Stimulated activated CD8-positive, alpha-beta memory T cell treated with anti-CD3 and anti-CD28 coated beads, Interleukin-7, amount 100 ng/mL, for 1 hour (primary cell): ENCODE measurements at places on chromosomes 7 and 10.

DNA sequence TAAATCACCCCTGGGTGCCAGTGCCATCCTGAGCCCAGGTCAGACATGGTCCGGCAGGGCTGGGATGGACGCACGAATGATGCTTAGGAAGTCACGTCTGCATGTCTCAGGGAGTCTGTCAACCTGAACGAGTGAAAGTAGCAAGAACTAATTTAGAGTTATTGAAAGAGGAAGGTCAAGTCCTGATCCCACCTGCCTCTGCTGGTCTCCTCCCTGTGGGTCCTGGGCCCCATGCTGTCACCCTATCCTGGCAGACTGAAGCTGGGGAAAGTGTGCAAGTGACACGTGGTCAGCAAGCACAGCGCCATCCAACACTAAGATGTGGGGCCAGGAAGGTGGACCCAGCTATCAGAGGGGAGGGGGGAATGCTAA lies 26.1 kb upstream of the GRID1 start:
- DNase-seq = no peak

DNA sequence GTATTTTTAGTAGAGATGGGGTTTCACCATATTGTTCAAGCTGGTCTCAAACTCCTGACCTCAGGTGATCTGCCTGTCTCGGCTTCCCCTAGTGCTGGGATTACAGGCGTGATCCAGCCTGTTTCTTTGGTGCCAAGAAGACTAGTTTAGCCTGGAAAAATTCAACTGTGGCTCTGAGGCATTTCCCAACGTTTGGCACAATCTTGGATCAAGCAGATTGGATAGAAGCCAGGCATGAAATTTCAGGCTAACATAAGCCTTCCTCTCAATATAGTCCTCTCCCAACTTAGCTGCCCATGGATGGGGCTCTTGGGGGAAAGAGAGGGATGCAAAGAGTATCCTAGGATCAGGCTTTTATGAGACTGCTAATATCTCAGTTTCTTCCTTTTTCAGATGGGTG lies 53.8 kb downstream of the APBB1IP start:
- no peak for DNase-seq

- peak; percentile 23 for DNase-seq
Observed at GRCh38 chr7:105677817-105678573, 96.7 kb upstream of the EFCAB10 start.

DNA sequence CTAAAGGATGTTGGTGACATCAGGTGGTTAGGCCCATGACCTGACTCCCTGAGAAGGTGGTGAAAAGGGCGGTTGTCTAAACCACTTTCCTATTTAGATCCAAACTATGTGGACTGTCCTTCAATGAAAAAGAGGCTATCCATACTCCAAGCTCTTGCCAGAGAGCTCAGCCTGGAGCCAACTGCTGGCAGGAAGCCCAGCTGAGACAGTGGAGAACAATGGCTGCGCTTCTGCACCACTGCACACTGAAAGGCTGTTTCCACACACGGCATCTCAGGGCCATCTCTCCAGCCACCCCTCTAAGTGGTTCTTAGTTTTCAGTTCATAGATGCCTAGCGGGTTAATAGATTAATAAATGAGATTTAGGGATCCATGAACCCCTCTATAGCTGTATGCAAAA lies 488.8 kb upstream of the ZMIZ1 start:
- DNase-seq = no peak

DNA sequence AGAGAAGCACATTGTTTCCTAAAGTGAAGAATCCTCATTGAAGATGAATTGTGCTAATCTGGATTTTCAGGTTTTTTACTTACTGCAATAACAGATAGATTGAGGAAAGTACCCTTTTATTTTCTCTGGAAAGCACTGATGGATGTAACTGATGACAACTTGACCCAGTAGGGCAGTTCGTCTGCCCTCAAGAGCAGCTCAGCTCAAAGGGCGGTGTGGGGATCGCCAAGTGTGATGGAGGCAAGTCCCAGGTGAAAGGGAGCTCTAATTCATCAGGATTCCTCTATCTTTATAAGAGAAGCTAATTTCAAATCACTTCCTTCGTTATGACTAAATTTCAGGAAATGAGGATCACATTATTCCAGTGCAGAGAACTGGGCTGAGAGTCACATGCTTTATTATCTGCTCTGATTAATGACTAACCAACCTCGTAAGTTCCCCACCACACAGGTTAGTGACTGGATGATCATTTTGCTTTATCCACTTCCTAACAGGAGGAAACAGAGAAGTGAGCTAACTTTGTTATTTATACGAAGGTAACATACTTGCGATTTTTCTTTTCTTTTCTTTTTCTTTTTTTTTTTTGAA lies 98.8 kb downstream of the PFKFB3 start:
- no peak for DNase-seq

DNA sequence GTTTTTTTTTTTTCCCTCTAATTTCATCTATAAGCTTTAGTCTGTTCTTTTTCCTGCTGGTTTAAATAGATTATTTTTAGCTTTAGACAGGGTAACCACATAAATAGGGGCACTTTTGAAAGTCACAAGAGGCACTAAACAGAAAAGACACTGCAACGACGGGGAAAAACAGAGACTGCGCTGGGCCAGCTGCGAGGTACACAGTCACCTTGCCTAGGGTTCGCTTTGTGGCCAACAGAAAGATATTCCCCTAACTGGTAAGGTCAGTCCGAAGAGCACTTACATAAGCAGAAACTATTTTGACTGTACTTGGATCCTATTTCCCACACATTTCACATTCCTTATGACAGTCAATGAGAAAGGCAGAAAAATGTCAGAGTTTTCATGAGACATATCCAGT lies 175.6 kb upstream of the PHF14 start:
- no peak for DNase-seq

- DNase-seq = no peak
Observed at GRCh38 chr7:95430864-95431263, 4.0 kb downstream of the PON2 start.

- DNase-seq = no peak
Observed at GRCh38 chr10:3873728-3874461, 88.9 kb upstream of the KLF6 start.

DNA sequence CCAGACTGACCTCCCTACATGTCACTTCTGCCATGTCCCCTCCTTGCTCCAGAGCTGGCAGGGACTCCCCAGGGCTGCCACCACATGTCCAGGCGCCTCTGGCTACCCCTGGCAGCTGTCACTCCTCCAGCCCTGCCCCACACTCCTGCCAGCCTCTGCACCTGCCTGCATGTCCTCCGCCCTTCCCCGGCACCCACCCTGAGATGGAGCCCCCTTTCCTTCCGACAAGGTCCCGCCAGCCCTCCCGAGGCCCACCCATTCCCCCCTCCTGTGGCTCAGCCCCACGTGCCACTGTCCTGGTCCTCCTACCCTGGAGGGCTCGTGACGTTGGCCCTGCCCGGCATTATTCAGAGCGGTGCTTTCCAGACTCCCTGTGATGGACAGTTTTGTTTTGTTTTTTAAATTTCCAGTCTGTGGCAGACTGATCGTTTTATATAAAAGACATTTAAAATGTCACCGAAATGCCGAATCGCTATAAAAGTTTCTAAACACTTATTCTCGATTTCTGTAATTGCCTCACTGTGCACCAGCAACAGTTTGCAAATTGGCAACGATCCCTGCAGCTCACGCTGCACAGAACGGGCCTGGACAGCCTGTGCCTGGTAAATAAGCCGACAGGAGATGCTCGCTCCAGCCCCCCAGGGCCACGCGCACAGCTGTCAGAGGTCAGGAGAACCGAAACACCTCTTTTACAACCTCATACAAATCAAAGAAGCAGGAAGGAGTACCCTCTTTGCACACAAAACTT lies 111.1 kb upstream of the SH2B2 start:
- no peak for DNase-seq

DNA sequence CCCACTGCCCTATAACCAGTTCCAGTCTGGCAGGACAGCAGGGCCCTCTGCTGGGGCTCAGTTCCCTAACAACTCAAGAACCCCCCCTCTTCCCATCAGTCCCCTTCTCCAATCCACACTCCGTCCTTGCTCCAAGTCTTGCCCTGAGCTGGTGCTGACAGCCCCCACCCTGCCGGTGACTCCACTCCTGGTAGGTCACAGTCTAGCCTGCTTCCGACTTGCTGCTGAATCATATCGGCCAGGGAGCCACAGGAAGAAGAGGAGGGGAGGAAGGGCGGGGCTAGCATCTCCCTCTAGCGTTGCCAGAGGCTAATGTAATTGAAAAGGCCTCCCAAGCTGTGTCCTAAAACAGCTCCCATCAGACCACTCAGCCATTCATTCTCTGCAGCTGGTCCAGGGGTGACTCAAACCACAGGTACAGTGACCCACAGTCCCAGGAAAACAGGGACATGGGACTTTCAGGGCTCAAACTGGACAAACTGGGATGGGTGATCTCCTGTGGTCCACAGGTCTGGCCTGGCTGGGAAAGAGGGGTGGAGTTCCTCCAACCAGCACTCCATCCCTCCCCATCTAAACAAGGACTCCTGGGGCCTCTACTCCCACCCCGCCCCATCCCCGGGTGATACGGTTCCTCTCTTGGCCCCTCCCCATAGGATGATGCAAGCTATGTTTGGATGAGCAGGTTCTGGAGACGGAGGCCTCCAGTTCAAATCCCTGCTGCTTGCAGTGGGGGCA lies 158.8 kb downstream of the SH3PXD2A start:
- DNase-seq = peak; percentile 32

- no peak for DNase-seq
Observed at GRCh38 chr10:91349381-91349780, 60.8 kb upstream of the HECTD2 start.

GRCh38 chr10:101124933-101125332 lies 6.2 kb upstream of the TLX1 start:
- no peak for DNase-seq

DNA sequence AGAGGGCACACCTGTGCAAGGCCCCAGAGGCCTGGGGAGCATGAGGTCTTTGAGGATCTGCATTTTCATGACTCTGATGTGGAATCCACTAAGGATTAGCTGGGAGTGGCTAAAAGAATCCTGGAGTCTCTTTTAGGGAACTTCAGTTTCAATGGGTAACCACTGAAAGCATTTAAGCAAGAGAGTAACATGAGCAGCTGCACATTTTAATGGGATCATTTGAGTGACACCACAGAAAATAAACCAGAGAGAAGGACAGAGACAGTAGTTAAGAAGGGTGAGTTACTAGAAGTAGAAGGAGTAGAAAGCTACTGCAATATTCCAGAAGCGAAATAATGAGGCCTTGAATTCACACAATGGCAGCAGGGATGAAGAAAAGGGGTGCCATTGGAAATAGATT lies 5.2 kb downstream of the GOT1 start:
- no peak for DNase-seq

GRCh38 chr7:132437730-132438129 lies 138.5 kb downstream of the PLXNA4 start:
- DNase-seq = no peak

DNA sequence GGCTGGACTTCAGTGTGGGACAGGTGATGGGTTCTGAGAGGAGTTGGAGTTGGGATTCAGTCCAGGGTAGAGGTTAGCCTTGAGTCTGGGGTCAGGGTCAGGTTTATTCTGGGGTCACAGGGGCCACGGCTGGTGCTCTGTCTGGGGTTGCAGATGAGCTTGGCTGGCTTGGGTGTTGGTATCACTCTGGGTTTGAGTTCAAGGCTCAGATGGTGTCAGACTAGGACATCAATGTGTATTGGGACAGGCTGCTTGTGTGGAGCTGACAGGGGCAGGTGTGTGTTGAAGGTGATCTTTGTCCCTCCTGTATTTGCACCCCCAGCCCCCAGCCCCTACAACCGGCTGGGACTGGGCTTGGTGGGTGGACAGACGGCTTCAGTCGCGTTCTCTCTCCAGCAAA lies 26.8 kb downstream of the TMEM270 start:
- DNase-seq = no peak

DNA sequence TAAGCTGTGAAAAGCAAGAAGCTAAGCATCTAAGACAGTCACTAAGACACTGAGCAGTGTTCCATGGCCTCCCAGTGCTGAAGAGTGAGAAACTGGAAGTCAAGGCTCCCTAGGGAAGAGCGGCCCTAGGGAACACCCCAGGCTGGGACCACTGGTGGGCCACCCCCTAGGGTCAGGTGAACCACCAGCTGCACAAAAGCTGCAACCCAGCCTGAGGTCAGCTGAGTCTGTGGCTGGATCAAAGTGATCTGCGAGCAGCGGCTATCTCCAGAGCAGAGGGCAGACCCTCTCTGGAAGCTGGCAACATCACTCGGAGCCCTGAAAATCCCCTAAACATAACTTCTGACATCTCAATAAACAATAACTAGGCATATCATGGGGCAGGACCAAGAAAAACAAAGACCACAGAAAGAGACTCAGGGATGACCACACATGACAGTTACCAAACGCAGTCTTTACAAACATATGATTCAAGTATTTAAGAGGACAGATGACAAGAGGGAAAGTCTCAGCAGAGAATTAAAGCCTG lies 125.8 kb downstream of the DLG5 start:
- DNase-seq = no peak

DNA sequence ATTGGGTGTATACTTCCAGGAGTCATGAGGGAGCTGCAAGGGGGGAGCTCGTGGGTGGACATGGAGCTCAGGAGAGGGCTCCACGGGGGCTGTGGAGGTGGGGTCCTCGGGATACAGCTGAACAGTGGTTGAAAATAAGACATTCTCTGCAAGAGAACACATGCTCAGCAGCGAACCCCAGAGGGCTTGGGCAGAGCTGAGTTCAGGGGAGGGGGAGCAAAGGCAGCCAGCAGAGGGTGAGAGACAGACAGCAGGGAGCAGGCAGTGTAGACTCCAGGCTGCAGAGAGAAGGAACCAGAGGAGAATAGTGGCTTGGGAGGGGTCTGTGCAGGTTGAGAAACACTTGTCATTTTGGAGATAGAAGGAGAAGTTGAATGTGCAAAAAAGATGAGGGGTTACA lies 73.0 kb upstream of the LRRC18 start:
- no peak for DNase-seq

GRCh38 chr10:114343623-114344505 lies 60.4 kb downstream of the AFAP1L2 start:
- DNase-seq = no peak

- DNase-seq = no peak
Observed at GRCh38 chr10:5518143-5518542, 6.6 kb upstream of the CALML3 start.

- DNase-seq = no peak
Observed at GRCh38 chr10:23156447-23157150, 35.5 kb upstream of the PTF1A start.

DNA sequence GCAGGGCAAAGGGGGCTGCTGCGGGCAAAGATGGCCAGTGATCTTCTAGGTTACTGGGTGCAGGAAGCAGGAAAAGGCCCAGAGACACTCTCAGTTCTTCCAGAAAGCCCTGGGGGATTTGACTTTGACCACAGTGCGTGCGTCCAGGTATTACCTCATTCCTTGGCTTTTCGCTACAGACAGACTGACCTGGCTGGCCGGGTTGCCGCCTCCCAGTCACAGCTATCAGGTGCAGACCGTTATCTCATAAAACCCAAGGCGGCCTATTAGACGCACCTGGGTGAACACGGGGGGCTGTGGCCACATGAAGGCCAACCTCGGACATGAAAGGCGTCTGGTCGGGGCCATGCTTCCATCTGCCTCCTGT lies 80.3 kb downstream of the FOXL3 start:
- no peak for DNase-seq
